A549 treated with dexamethasone at 1 μM for 4 hours (cell line): ENCODE measurements at places on chromosomes 2 and 18. TPM values are rescaled to one million over a fixed set of nuclear protein-coding genes. Genes with fewer than 3 reads are reported as not detected.

MTCL1 gene
- 40.5 to 70.2 TPM (median 59.6 TPM) in 5 replicates for total RNA-seq

CYS1 gene
- total RNA-seq = 0.98 to 1.9 TPM (median 1.5 TPM) in 5 replicates

RFTN2 gene
- total RNA-seq = 0.01 to 0.08 TPM in 2 of 5 replicates, not detected in the others

GPBAR1 gene
- total RNA-seq = 0.17 to 0.59 TPM (median 0.49 TPM) in 5 replicates

IL1B gene
- 0.11 to 0.27 TPM (median 0.16 TPM) in 4 of 5 replicates, not detected in the other for total RNA-seq

GPR45 gene
- not detected in 5 replicates for total RNA-seq

GPR17 gene
- 0.06 to 0.08 TPM (median 0.07 TPM) in 3 of 5 replicates, not detected in the others for total RNA-seq

BMPR2 gene
- total RNA-seq = 11.0 to 19.3 TPM (median 17.8 TPM) in 5 replicates

SOX11 gene
- not detected in 5 replicates for total RNA-seq
